ENCODE measurements at places on chromosomes 2 and 18.

GRCh38 chr2:126857502-126857901 lies 41.2 kb upstream of the TEX51 start:
- DNase-seq: no peak

DNA sequence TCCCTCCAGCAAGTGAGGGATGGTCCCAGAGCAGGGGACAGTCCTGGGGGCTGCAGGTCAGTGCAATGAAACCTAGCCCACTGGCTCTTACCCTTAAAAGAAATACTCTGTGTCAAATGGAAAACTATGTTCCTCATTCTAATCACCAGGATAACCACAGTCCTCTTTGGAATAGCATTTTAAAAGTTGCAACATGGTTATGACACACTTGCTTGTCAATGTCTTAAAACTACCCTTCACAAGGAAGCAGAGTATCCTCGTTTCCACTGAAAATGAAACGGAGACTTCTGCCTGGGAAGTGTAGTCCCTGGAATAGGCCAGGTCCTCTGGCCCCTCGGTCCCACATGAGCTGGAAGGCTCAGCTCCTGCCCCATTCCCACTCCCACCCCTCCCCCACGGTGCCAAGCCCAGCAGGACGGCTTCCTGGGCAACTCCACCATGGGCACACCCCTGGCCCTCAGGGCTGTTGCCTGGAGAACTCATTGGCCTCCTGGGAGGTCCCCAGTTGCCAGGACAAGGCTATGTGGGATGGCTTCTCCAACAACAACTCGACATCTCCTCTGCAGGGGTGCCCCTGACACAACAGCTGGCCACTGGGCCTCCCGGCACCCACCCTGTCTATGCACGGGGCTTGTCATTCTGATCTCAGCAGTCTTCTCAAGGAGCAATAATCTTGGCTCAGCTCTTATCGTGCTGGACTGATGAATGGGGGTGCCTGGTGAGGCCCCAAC lies 38.3 kb upstream of the ST3GAL5 start:
- DNase-seq: no peak

- peak; percentile 19 for DNase-seq
Observed at GRCh38 chr18:23967321-23968089, 47.0 kb upstream of the TTC39C start.

GRCh38 chr2:108905176-108905575 lies 83.8 kb downstream of the EDAR start:
- DNase-seq: no peak

GRCh38 chr2:97868986-97869721 lies 126.6 kb downstream of the TMEM131 start:
- no peak for DNase-seq

GRCh38 chr2:39383146-39383545 lies 53.9 kb downstream of the MAP4K3 start:
- DNase-seq: no peak

DNA sequence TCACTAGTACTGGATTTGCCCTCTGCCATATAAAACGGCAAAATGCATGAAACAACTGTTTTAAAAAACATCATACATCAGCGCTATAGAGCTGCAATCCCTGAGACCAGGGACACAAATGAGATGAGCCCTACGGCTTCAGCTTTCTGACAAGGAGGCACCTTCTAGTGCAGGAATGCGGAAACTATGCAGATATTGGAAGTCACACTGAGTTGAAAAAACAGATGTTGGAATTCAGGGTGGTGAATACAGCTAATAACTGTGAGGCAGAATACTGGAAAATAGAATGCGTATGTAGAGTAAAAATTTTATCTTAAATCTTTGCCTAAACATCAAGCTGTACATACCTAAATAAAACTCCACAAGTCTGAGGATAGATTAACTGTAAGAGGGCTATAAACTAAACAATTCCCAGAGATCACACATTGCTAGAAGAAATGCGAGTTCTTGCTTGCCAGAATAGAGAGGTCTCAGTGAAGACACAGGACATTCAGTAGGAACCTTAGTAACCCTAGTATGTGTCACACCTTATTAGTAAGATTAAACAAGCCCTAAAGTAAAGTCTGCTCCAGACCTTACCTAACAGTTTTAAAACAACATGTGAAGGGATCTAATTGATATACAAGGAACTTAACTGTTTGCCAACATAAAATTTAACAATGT lies 541.4 kb upstream of the DDX18 start:
- DNase-seq: no peak

DNA sequence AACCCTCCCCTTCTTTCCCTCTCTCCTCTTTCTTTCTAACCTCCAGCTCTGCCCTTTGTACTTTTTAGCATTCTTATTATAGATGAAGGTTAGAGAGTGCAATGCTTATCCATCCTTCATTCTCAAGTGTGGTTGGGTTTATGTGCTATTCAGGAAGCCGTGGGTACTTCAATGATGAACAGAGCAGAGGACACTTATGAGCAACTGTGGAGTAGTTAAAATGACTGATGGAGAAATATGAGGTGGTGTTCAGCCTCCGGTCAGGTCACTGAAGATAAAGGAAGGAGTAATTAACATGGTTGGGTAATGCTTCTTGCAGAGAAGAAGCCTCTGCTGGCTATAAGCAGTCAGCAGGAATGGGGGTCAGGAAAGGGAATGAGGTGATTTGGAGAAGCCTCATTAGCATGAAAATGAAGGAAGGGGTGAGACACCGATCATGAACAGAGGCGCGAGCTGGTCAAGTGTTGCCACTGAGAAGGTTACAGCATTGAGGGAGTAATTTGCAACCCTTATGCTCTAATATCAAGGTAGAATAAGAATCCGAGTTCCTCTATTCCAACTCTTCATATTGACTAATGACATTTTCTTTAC lies 174.7 kb downstream of the LPIN1 start:
- no peak for DNase-seq

DNA sequence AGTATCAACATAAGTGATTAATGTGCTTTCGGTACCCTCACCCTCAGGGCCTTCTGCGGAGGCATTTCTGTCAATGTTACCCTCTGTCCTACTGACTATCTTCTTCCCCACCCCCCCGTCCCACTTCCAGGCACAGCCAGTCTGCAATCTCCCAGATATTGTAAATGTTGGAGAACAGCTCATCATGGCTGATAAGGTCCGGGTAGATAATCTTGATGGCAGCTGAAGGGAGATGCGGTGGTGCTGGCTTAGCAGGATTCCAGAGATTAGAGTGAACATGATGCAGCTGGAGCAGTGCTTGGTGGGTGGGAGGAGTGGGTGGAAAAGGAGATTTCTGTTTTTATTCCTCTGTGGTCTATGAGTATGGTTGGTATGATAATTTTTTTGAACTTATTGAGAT lies 15.5 kb downstream of the GTF2A1L start:
- DNase-seq: no peak

GRCh38 chr2:132845339-132845738 lies 175.3 kb upstream of the LYPD1 start:
- no peak for DNase-seq

GRCh38 chr18:29979881-29980280 lies 1062.7 kb downstream of the DSC3 start:
- no peak for DNase-seq

- DNase-seq: no peak
Observed at GRCh38 chr2:230896346-230897115, 28.5 kb downstream of the GPR55 start.

GRCh38 chr2:227460070-227460485 lies 11.9 kb upstream of the AGFG1 start:
- DNase-seq: peak; percentile 85

- DNase-seq: no peak
Observed at GRCh38 chr18:70195852-70196434, 9.5 kb downstream of the RTTN start.

GRCh38 chr2:8256905-8257304 lies 425.0 kb upstream of the ID2 start:
- DNase-seq: no peak

- DNase-seq: no peak
Observed at GRCh38 chr18:46868169-46868921, 49.0 kb downstream of the PIAS2 start.

- DNase-seq: no peak
Observed at GRCh38 chr2:29227935-29228675, 112.9 kb downstream of the CLIP4 start.

DNA sequence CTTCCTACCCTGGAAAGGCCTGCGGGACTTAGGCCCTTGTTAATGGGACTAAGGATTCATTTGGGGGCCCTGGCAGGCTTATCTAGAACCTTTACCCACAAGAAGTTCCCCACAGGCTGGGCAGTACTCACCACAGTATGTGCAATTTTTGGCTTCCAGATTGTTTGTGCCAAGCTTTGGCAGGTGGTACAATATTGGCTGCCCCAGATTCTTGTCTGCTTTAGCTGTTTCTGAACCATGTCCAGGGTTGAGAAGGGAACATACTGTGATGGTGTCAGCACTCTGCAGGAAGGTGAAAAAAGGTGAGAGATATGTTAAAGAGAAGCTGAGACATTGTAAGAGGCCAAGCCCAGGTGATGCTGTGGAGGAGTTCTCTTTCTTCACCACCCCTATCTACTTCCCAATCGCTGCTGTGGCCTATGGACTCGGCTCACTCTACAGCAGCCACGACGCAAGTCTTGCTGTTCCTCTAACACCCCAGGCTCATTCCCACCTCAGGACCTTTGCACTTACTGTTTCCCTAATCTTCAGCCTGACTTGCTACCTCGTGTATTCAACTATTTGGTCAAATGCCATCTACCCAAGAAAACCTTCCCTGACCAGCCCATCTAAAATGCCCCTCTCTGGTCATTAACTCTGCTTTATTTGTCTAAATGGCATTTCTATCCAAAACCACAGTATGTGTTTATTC lies 9.2 kb downstream of the SLC4A5 start:
- no peak for DNase-seq

DNA sequence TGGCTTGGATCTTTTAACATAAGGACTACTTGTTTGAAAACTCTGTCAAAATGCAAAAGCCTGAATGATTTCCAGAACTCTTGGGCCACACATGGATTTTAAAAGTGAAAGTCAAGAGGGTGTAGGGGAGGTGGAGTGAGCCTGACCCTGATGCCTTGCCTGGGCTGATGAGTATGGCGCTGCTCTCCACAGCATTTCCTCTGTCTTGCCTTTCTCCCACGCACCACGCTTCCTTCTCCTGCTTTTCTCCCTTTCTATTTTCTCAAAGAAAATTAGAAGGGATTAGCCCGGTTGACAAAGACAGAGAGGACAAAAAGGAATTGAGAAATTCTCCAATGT lies 207.0 kb upstream of the CCDC68 start:
- DNase-seq: no peak

GRCh38 chr2:31505111-31505510 lies 75.6 kb downstream of the SRD5A2 start:
- DNase-seq: no peak

DNA sequence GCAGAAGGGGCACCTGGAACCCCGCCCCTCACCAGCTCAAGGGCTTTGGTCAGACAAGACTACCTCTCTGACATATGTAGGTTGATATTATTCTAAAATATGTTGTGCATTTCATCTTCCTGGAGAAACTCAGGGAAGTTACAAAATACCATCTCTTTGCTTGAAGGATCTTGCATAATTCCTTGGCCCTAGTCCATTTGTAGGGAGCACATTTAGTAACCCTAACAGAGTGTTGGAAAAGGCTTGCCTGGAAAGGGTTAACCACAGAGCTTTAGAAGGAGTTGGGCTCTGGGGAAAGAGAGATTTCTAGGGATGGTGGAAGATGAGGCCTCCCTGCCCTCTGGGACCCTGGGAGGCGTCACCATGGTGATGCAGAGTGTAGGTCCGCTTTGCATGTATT lies 143.0 kb upstream of the SLC1A4 start:
- no peak for DNase-seq

- DNase-seq: no peak
Observed at GRCh38 chr2:200138391-200139124, 167.9 kb upstream of the SPATS2L start.

DNA sequence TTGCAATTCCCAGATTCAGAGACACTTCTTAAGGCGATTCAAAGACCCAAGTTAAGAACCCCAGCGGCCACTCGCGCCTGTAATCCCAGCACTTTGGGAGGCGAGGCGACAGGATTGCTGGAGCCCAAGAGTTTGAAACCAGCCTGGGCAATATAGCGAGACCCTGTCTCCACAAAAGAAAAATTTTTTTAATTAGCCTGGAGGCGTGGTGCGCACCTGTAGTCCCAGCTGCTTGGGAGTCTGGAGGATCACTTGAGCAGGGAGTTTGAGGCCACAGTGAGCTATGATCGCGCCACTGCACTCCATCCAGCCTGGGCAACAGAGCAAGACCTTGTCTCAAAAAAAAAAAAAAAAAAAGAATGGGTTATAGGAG lies 585 bp upstream of the ANAPC1 start:
- no peak for DNase-seq

DNA sequence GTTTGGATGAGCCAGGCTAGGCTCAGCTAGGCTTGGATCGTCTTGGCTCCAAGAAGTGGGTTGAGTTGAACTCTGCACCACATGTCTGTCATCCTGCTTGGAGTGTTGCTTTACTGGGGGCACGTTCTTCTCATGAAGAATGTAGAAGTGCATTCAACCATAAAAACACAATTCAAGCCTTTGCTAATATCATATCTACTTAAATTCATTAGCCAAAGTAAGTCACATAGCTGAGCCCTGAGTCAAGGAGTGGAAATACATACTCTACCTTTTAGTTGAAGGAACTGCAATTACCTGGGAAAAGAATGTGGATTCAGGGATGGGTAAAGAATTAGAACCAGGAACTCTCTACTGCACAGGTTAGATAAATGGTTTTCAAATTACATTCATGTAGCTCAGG lies 360.4 kb upstream of the KCNH7 start:
- DNase-seq: no peak

DNA sequence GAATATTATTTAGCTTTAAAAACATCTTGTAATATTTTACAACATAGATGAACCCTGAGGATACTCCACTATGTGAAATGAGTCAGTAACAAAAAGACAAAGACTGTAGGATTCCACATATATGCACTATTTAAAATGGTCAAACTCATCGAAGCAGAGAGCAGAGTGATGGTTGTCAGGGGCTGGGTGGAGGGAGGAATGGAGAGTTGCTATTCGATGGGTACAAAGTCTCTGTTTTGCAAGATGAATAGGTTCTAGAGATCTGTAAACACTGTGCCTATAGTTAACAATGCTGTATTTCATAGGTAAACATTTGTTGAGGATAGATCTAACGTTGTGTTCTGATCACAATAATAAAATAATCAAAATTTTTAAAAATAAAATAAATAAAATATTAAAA lies 1675.9 kb upstream of the CELF4 start:
- DNase-seq: no peak

DNA sequence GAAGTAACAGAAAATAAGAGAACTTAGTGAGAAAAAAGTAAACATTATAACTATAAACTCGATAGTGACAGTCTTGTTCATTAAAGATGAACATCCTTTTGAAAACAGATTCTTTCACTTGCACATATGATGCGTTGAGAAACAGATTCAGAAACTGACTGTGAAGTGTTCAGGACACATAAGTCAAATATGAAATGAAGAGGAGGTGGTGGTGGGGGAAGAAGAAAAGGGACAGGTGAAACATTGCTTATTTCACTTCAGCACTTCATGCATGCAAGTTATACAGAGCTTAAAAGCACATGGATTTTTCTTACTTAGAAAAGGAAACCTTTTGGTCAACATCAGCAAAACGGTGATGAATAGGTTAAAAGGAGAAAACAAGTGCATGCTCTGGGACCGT lies 42.5 kb downstream of the STAT4 start:
- no peak for DNase-seq
